ENCODE measurements at places on chromosomes 7 and 10.

DNA sequence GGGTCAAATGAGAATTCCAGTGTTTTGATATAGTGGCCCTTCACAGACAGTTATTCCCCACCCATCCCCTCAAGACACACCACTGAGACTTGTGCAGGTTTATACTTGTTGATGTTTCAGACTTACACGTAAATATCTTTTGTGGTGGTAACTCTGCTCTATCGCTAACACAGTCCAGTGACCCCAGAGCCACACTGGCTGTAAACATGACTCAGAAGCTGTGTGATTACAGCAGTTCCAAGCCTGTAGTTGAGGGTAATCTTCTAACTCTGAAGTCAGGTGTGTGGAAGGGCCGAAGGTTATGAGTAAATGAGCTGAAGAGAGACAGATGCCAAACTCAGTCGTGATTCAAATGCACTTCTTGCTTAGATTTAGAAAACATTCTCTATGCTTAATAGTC is 19.4 kb downstream of the NOBOX start:
- DNase-seq = no peak

DNA sequence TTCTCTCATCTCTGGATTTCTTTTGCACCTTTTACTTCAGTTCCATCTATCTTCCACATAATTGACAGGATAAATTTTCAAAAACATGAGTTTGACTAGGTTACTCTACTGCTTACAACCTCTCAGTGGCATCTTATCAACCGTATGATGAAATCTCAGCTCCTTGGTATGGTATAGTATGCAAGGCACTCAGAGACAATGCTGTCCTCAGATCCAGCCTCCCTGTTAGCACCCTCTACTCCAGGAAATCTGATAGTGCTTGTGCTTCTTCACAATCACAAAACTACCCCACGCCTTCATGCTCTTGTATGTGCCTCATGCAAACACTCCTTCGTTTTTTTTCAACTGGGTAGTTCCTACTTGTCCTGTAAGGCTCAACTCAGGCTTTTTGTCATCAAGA is 330.7 kb downstream of the GPR158 start:
- DNase-seq = no peak

DNA sequence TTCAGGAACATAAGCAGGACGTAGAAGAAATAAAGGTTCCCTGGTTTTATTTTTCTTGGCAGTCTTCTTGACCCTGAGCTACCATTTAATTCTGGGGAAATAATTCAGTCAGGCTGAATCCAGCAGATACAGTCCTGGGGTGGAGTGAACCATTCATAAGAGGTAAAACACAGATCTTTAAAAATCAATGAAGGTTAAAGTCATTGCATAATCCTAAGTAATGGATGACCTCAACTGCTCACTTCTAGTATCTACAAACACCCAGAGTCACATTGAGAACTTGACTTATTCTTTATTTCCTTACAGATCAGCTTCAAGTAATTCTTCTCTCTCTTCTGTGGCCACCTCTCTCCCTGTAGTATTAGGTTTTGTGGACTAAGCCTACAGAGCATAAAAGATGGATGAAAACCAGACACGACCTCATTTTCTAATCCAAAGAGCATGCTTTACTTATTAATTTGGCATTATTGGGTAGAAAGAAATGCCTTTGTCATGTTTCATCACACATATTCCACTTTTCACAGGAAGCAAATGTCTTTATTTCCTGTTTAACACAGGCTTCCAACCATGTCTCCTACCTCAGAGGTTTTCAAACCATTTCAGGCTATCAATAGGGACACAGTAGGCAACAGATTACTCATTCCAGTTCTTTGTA is 182.3 kb upstream of the IMMP2L start:
- no peak for DNase-seq

DNA sequence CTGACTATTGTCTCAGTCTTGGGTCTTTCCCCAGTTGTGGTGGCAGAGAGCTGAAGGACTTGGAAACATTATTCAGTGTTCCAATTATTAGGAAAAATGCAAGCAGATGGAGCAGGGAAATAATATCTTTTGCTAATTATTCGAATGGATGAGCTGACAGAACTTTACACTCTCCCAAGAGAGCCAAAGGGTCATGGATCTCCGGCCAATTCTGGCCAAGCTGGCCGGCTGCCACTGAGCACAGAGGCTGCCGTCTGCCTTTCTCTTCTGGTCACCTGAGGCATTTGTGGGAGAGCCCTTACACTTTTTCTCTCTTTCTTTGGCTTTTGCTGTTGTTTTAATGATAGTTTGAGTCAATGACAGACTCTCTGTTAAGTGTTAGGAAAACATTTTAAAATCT is 22.2 kb upstream of the CNTNAP2 start:
- no peak for DNase-seq

GRCh38 chr10:113517165-113517900 is 35.5 kb upstream of the HABP2 start:
- no peak for DNase-seq

- no peak for DNase-seq
Measured at GRCh38 chr10:32889631-32890212, 68.3 kb downstream of the ITGB1 start.

GRCh38 chr10:119308089-119308488 is 100.7 kb downstream of the GRK5 start:
- DNase-seq = no peak

- DNase-seq = no peak
Measured at GRCh38 chr7:117004899-117005298, 51.6 kb downstream of the ST7 start.

DNA sequence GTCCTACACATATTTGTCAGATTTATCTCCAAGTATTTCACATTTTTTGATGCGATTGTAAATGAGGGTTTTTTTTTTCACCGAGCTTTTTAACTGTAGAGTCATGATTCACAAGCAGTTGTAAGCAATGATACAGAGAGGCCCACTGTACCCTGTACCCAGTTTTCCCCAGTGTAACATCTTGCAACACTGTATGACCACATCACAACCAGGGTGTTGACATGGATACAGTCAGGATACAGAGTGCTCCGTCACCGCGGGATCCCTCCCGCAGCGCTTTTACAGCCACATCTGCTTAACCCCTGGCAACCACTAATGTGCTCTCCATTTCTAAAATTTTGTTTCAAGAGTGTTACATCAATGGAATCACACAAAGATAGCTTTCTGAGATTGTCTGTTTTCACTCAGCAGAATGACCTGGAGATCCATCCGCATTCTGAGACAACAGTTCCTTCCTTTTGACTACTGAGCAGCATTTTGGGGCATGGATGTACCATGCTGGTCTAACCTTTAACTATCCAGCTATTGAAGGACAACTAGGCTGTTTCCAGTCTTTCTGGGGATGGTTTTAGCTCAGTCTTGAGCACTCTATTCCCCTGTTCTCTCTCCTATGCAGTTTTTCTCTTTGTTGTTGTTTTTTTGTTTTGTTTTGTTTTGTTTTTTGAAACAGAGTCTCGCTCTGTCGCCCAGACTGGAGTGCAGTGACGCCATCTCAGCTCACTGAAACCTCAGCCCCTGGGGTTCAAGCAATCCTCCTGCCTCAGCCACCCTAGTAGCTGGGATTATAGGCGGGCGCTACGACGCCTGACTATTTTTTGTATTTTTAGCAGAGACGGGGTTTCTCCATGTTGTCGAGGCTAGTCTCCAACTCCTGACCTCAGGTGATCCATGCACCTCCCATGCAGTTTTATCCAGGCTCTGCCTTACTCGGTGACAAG is 25.9 kb downstream of the GPRIN2 start:
- DNase-seq = no peak

- no peak for DNase-seq
Measured at GRCh38 chr10:102962267-102962666, 44.2 kb downstream of the CNNM2 start.

- DNase-seq = no peak
Measured at GRCh38 chr10:8817299-8817698, 762.8 kb downstream of the GATA3 start.

DNA sequence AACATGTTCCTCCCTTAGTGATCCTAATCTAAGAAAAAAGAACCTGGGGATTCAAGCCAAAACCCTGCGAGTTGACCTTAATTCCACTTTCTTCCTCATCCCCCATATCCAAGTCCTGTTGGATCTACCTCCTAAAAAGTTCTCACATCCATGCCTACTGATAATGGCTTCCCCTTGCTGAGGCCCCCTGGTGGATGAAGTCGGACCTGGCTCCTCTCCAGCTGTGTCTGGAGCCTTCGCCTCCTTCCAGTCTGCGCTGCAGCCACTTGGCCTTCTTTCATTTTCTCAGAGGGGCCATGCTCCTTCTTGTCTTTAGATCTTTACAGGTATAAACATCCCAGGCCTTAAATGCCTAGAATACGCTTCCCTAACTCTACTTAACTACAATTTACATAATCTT is 8.1 kb downstream of the PDE1C start:
- peak; percentile 19 for DNase-seq

- no peak for DNase-seq
Measured at GRCh38 chr7:47664650-47665195, 82.8 kb upstream of the TNS3 start.

DNA sequence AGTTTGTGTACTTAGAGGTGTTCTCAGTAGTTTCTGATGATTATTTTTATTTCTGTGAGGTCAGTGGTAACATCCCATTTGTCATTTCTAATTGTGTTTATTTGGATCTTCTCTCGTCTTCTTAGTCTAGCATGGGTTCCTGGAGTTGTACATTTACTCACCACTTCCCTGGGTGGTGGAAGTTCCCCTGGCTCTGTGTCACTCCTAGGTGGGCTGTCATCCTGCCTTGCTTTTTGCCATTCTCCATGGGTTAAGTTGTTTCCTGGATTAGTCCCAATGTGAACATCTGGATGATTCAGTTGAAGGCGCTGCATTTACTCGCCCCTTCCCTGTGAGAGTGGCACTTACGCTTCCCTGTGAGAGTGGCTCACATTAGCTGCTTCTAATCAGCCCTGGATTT is 48.2 kb downstream of the GSAP start:
- no peak for DNase-seq
